Activated B cell treated with CpG ODN at 0.5 μM for 24 hours (primary cell): ENCODE measurements at places on chromosomes 5 and 9. TPM values are rescaled to one million over a fixed set of nuclear protein-coding genes. Genes with fewer than 3 reads are reported as not detected.

Gene AHRR
- 5.1 and 6.1 TPM in 2 replicates for total RNA-seq

Gene SLC6A18
- not detected in 2 replicates for total RNA-seq

Gene C9orf40
- total RNA-seq = 4.6 and 5.7 TPM in 2 replicates

Gene C5orf34
- 4.4 and 4.7 TPM in 2 replicates for total RNA-seq

Gene HK3
- total RNA-seq = 0.10 and 0.55 TPM in 2 replicates

Gene CDX1
- total RNA-seq = not detected in 2 replicates

GRCh38 chr9:26812217-26812616, 80.4 kb downstream of the CAAP1 start:
- H3K4me1 ChIP-seq = no peaks in the 10 kb centered on the region
- H3K27ac ChIP-seq = no peak overlapping the region
- no peak overlapping the region for H3K4me3 ChIP-seq
- no peak for DNase-seq

DNA sequence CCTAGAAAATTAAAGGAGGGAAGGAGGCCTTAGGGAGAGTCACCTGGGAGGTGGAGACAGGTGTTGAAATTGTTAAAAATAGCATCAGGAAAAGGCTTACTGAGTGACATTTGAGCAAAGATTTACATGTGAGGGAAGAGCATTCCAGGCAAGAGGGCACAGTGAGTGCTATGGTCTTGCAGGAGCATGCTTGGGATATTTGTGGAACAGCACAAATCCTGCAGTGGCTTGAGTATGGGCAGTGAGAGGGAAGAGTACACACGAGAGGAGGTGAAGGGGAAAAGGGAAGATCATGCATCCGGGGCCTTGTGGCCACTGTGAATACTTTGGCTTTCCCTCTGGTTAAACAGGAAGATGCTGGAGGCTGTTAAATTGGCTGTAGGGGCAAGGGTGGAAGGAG, 36.6 kb downstream of the ACER2 start:
- DNase-seq = no peak
- no peak overlapping the region for H3K4me3 ChIP-seq
- peaks cover 13% of the 10 kb centered on the region for H3K4me1 ChIP-seq
- no peak overlapping the region for H3K27ac ChIP-seq
- H3K27me3 ChIP-seq = no peaks in the 10 kb centered on the region

DNA sequence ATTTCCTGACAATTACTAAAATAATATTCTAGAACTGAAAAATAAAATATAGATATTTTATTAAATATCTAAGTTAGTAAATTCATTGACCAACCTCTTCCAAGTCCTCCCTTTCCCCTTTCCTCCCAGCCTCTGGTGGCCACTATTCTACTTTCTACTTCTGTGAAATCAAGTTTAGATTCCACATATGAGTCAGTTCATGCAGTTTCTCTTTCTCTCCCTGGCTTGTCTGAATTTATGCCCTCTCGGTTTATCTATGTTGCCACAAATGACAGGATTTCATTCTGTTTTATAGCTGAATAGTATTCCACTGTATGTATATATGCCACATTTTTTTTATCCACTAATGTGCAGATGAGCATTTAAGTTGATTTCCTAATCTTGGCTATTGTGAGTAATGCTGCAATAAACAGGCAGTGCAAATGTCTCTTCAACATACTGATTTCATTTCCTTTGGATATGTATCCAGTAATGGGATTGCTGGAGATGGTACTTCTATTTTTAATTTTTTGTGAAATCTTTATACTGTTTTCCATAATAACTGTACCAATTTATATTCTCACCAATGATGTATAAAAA, 52.3 kb downstream of the WDR36 start:
- H3K4me1 ChIP-seq = no peaks in the 10 kb centered on the region
- DNase-seq = no peak
- peaks cover 7% of the 10 kb centered on the region for H3K27me3 ChIP-seq
- no peaks in the 10 kb centered on the region for H3K36me3 ChIP-seq

- H3K4me1 ChIP-seq = no peaks in the 10 kb centered on the region
- no peak overlapping the region for H3K27ac ChIP-seq
- no peaks in the 10 kb centered on the region for H3K36me3 ChIP-seq
- no peak for DNase-seq
- H3K4me3 ChIP-seq = no peak overlapping the region
These were observed 31.9 kb downstream of the GNA14 start for GRCh38 chr9:77616191-77616590.

DNA sequence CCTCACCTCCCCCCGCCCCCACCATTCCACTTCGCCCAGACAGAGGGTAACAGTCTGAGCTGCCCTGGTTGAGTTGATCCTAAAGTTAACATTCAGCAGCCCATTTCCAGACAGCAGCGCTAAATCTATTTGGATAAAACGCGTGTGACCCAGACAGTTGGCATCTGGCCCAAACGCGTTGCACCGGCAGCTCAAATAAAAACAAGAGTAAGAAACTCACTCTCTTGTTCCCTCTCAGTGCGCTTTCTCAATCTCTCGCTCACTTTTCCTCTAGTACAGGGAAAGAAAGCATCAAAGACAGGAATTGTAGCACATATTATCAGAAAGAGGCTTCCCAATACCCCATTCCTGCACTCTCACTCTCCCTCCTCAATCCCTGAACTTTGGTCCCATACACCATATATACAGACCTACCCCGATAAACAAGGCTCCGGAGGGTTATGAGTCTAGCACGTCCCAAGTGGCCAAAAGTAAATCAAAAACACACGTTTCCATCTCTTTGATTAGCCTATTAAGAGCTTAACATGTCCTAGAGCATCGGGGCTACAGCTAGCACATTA, 1.3 kb downstream of the ADAMTS6 start:
- peaks cover 9% of the 10 kb centered on the region for H3K4me1 ChIP-seq
- H3K27ac ChIP-seq = no peak overlapping the region
- H3K36me3 ChIP-seq = peaks cover 8% of the 10 kb centered on the region
- DNase-seq = no peak
- no peak overlapping the region for H3K4me3 ChIP-seq

DNA sequence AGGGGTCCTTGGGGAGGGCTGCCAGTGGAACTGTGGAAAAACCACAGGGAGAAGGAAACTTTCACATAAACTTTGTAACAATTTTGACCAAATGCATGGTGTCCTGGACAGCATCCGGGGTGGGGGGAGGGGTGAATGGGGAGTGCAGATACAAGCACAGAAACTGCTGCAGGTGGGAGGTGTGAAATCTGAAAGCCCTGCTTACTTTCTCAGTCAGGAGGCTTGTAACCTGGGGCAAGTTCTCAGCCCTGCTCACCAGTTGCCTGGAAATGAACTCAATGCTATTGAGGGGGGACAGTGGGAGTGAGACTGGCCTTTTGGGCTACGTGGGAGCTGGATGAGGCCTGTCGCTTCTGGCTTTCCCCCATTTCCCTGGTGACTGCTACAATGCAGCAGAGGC, 694.5 kb upstream of the ZNF608 start:
- peaks cover 12% of the 10 kb centered on the region for H3K4me1 ChIP-seq
- no peak for DNase-seq
- no peaks in the 10 kb centered on the region for H3K36me3 ChIP-seq
- H3K27me3 ChIP-seq = no peaks in the 10 kb centered on the region
- H3K4me3 ChIP-seq = no peak overlapping the region

DNA sequence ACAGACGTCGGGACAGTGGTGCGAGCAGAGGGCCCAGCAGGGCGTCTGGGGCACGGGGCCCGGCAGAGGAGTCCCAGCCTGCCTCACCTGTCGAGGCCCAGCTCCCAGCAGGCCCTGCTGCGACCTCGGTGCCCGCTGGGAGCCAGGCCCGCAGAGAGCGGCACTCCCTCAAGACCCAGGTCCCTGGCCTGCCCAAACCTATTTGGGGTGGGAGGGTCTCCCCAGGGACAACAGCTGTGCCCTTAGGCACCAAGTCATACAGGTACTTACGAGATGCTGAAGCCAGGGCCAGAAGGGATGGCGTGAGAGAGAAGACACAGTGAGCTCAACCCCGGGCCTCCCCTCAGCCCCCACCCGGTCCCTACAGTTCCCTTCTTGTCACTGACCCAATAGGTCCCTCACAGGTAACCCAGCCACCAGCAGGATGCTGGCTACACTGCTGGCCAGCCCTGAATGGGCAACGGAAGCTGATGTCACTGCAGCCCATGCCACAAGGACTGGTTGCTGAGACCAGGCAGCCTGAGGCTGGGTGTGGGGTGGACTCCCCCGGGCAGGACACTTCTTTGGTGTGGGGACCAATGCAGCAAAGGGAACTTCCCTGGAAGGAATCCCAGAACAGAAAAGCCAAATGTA, 3.7 kb downstream of the NSMF start:
- H3K27me3 ChIP-seq = no peaks in the 10 kb centered on the region
- no peak overlapping the region for H3K27ac ChIP-seq
- DNase-seq = peak; percentile 15
- peaks cover 7% of the 10 kb centered on the region for H3K36me3 ChIP-seq

DNA sequence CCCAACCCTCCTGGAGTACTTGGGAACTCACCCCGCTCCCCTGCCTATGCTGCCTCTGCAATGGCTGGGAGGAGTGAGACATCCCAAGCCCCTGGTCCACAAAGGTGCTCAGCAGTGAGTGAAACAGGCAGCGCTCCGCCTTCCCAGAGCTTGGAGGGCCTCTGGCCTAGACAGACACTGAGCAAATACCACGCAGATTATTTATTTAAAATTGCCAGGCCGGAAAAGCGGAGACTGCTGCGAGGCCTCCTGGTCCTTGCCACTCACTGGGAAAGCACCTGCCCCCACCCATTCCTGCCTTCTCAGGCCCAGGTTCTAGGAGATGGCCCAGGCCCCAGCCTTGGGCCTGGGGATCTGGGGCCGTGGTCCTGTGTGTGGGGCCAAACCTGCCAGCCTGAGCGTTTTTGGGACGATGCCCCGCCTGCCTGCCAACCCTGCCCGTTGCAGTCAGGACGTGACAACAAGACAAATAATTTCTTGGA, 17.4 kb downstream of the FGF18 start:
- no peak for DNase-seq
- no peaks in the 10 kb centered on the region for H3K27me3 ChIP-seq
- no peaks in the 10 kb centered on the region for H3K4me1 ChIP-seq
- H3K4me3 ChIP-seq = no peak overlapping the region
- H3K36me3 ChIP-seq = no peaks in the 10 kb centered on the region

- DNase-seq = no peak
- no peaks in the 10 kb centered on the region for H3K36me3 ChIP-seq
- no peaks in the 10 kb centered on the region for H3K27me3 ChIP-seq
- no peak overlapping the region for H3K27ac ChIP-seq
These were observed 634.0 kb downstream of the IRX1 start for GRCh38 chr5:4229414-4230292.

DNA sequence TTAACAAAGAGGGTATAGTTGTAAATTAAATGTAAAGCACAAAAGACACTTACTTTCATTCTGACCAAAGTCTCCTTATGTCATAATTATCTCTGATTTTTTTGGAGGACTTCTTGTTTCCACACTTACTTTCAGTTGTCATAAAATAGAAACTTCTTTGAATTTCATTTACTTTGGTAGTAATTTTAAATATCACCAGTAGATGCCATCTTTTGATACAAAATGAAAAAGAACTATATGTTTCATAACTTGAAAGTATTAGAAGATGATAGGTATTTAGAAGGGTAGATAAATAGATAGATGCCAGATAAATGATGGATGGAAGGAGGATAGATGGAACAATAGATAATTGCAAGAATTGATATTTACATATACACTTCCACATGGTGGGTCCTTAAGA, 1865.3 kb upstream of the CDH9 start:
- no peak overlapping the region for H3K4me3 ChIP-seq

DNA sequence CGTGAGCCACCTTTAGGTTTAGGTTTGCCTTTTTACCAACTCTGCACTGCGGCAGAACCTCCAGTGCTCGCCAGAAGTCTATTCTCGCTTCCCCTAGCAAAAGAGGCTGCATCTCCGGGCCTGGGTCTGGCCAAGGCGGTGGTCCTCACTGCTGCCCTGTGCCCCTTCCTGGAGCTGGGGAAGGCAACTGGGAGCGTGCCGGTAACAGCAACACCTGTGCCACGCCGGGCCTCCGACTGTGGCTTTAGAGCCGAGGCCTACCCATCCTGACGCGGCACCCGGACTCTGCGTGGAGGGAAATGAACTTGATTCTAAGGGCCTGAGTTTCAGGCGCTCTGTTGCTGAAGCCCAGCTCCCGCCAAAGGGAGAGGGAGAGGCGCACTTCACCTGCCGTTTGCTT, 82.4 kb upstream of the SPATA31C2 start:
- no peaks in the 10 kb centered on the region for H3K27me3 ChIP-seq
- H3K4me3 ChIP-seq = no peak overlapping the region
- no peaks in the 10 kb centered on the region for H3K4me1 ChIP-seq
- DNase-seq = no peak

GRCh38 chr9:129037767-129038098, 1.3 kb downstream of the MIGA2 start:
- DNase-seq = no peak
- no peaks in the 10 kb centered on the region for H3K27me3 ChIP-seq
- peaks cover 23% of the 10 kb centered on the region for H3K36me3 ChIP-seq
- peak overlapping the region; percentile 96 for H3K4me3 ChIP-seq

GRCh38 chr5:10222326-10222725, 27.4 kb downstream of the ATPSCKMT start:
- no peaks in the 10 kb centered on the region for H3K4me1 ChIP-seq
- no peak overlapping the region for H3K4me3 ChIP-seq
- peaks cover 17% of the 10 kb centered on the region for H3K36me3 ChIP-seq
- no peak for DNase-seq
- H3K27ac ChIP-seq = no peak overlapping the region
